ENCODE measurements at places on chromosomes 12 and 14. TPM values are rescaled to one million over a fixed set of nuclear protein-coding genes. Genes with fewer than 3 reads are reported as not detected.

Gene GLIPR1L1
- not detected for total RNA-seq

DNA sequence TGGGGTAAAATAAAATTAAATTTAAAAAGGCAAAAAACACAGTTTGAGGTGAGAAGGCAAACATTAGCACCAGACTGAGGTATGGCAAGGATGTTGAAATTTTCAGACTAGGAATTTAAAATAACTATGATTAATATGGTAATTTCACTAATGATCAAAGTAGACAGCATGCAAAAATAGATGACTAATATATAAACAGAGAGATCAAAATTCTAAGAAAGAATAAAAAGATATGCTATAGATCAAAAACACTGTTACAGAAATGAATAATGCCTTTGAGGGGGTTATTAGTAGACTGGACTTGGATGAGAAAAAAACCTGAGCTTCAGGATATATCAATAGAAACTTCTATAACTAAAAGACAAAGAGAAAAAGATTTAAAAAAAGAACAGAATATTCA is 14.4 kb upstream of the GALNT8 start:
- DNase-seq, result no peak

DNA sequence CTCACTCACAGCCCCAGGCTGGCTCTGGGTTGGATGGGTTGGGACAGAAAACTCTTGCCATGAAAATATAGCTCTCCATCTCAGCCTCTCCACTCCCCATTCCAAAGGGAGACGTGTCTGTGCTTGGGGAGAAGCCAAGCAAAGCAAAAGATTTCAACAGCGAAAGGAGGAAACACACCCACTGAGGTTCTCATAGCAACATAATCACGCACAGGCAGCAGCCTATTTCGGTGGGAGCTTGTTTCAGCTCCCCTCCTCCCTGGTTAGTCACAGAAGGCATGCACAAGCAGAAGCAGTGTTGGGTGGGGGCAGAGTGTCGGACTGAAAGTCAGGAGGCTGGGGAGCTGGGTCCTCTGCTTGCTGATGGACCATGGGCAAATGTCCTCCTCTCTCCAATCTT is 1.9 kb upstream of the PRMT8 start:
- DNase-seq, result no peak

DNA sequence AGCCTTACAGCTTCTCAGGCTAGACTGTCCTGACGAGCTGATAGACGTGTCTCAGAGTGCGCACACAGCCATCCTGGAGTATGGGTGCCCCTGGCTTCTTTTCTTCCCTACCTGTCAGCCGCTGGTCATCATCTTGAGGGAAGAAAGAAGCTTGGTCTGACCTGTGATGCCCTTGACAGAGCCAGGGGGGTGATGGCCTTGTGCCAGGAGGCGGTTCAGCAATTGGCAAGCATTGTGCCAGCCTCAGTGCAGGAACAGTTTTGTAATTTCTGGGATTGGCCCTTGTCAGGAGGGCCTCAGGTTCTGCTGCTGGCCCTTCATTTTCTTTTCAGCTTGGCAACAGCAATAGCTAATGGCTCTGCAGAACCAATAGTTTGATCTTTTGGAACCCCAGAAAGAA is 80.1 kb downstream of the ADCK1 start:
- no peak for DNase-seq

DNA sequence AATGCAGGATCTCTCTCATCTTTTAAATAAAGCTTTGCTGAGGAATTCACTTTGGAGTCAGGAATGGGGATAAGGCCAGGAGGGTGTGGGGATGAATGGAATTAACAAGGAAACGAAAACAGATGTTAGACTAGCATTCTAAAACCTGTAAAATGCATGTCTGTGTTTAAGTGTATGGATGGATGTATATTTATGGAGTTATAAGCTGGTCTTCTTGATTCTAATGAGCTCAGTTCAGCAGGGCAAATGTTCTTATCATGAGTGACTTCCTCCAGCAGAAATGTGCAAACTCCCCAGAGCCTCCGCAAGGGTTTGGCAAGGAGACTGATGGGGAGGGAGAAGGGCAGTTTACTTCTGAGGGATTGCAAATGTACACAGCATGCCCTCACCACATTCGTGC is 149.1 kb downstream of the NTF3 start:
- no peak for DNase-seq

GRCh38 chr12:124730455-124730932 is 133.2 kb downstream of the SCARB1 start:
- DNase-seq, result no peak

DNA sequence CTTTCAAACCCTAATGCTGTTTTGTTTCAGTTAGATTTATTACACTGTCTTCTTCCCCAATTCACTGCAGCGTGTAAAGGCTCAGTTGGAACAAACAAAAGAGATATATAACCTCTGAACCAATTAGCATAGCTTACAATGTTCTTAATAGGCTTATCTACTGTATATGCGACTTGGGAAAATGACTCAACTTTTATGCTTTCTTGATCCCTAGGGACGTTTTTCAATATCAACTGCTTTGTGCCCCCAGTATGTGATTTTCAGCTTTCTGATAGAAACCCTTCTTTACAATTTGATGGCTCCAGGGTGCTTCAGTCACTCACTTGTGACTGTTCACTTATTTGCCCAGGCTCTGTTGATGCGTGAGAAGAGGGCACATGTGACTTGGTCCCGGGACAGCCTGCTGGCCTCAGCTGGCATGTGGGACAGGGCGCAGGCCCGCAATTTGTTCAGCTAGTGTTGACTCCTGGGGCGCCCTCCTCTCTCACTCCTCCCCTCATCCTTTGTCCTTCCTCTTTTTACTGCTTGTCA is 107.1 kb downstream of the TMTC2 start:
- DNase-seq, result no peak

- no peak for DNase-seq
Measured at GRCh38 chr14:29311983-29312382, 545.4 kb downstream of the FOXG1 start.

- no peak for DNase-seq
Measured at GRCh38 chr12:116055895-116056607, 221.4 kb downstream of the MED13L start.

Gene CMTM5
- not detected for total RNA-seq

GRCh38 chr12:6476489-6476888 is 6.0 kb upstream of the VAMP1 start:
- DNase-seq, result no peak

DNA sequence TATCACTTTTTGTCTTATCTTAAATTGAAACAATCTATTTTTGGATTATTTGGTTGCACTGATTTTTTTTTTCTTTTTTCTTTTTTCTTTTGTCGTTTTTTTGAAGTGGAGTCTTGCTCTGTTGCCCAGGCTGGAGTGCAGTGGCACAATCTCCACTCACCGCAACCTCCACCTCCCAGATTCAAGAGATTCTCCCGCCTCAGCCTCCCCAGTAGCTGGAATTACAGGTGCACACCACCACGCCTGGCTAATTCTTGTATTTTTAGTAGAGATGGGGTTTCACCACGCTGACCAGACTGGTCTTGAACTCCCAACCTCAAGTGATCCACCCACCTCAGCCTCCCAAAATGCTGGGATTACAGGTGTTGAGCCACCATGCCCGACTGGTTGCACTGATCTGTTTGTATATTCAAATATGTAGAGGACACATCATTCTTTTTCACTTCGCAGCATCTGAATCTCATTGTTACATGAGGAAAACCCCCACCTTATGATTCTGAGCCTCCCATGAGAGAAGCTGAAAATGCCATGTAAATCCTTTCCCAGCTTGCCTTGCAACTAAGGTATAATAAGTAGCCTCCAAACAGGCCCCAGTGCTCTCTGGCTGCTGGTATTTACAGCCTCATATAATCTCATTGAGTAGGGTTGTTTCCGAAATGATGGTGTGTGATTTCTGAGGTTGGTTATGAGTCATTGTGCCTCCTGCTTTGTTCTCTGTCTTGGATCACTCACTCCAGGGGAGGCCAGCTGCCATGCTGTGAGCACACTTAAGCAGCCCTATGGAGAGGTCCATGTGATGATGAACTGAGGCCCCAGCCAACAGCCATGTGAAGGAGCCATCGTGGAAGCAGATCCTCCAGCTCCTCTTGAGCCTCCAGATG is 5.2 kb upstream of the HSP90B1 start:
- DNase-seq, result peak; percentile 80

DNA sequence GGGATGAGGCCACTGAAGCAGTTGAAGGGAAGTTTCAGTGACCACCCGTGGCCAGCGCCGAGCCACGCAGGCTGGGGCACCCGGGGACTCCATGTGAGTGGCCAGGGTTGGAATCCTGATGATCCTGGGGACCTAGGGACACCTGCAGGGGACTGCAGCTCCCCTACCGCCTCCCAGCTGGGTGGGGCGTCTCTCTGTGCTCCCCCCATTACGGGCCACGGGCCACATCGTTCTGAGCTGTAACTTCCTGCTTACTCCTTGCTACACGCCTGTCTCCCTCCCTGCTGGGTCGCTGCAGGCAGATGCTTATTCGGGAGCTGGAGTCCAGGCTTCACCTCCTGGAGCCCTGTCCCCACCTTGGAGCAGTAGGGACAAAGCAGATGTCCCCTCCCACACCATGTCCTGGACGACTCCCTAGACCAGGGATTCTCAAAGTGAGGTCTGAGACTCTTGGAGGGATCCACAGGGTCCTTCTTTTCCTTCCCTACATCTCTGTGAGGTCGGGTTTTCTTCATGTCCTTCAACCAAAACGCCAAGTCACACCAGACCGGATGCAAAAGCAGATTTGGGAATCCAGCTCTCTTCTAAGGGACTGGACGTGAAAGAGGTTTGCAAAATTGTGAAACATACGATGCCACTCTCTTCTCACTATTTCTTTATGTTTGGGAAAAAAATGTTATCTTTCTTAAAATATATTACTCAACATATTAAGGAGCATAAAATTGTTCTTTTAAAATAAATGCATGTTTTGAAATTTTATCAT is 85.9 kb upstream of the NCOR2 start:
- DNase-seq, result no peak

- DNase-seq, result peak; percentile 86
Measured at GRCh38 chr12:9673404-9674225, 4.1 kb downstream of the CLEC2D start.

Gene TEDC1
- total RNA-seq, result 43.3 TPM

DNA sequence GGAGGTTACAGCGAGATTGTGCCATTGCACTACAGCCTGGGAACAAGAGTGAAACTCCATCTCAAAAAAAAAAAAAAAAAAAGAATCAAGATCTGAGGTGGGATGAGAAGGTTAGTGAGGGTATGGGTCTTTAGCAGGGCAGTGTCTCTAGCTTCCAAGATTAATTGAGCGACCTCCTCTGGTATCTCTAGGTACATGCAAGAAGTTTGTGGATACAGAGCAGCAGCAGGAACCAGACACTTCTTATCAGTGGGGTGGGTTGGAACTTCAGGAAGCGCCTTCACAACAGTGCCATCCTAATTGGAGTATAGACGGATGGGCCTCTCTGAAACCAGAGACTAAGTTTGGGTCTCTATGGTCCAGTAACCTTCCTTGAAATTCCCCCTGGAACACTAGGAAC is 51.9 kb upstream of the CISTR start:
- no peak for DNase-seq

- DNase-seq, result no peak
Measured at GRCh38 chr14:56219666-56220413, 101.6 kb downstream of the PELI2 start.

Gene KITLG
- 0.09 TPM for total RNA-seq

Gene CD27
- total RNA-seq, result 77.7 TPM

- DNase-seq, result no peak
Measured at GRCh38 chr12:100311317-100311716, 44.3 kb downstream of the SCYL2 start.

GRCh38 chr14:81172353-81172752 is 48.4 kb downstream of the GTF2A1 start:
- DNase-seq, result no peak

DNA sequence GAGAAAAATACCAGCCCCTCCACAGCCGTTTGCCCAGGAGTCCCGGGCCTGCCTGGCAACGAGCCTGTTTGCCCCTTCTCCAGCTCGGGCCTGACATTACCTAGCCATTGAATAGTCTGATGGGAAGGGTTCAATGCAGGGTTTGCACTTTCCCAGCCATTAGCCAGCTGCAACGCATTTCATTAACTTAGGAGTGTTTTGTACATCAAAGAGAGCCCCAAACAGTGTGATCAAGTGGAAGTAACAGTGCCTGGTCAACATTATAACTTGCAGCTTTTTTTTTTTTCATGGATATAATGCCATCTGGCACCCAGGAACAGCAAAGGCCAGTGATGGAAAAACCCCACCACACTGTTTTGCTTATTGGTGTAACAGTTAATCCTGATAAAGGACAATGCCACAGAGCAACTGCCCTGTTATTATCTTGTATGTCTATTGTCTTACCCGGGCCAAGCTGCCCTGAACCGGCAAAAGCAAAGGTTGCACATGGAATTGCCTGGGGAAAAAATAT is 38.0 kb downstream of the BTG1 start:
- DNase-seq, result peak; percentile 54

DNA sequence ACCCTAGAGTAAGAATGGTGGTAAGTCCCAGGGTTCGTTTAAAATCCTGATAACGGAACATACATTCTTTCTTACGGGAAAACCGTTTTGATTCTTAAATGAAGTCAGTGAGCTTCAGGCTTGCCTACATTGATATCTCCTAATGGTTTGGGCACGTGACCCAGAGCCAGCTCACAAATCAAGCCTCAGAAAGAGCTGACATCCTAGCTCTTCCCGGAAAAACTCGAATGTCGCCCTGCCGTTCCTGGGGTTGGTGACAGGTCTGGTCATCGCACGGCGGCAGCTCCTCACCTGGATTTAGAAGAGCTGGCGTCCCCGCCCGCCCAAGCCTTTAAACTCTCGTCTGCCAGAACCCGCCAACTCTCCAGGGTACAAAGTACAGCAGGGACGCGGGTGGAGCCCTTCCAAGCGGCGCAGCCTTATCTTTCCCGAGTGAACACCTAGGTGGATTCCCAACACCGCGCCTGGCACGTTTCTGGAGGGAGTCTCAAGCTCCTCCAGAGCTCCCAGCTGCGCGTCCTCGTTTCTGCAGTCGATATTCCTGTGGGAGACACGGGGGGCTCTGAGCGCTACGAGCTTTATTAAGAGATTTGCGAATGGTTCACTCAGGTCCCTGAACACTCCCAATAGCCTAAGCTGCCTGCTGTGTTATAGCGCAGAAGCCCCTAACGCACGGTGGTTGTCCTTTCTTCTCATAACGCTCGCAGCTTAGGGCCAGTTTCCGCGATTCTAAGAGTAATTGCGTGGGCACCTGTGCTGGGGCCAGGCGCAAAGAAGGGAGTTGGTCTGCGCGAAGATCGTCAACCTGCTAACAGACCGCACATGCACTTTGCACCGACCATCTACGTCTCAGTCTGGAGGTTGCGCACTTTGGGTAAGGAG is at the start of gene SSTR1:
Gene SSTR1, plus strand, starts transcription at position 169 of the 882 bp plus-strand sequence. CDS start 1,486 bp downstream, outside the sequence.
- no peak for DNase-seq

Gene CCDC197
- total RNA-seq, result not detected

Gene NEUROD4
- not detected for total RNA-seq

- no peak for DNase-seq
Measured at GRCh38 chr14:89519040-89519439, 102.0 kb upstream of the FOXN3 start.

Gene C12orf50
- not detected for total RNA-seq

Gene GPR68
- 4.9 TPM for total RNA-seq

GRCh38 chr12:114355389-114356088 is 50.4 kb downstream of the TBX5 start:
- no peak for DNase-seq

Measured in activated CD4-positive, alpha-beta T cell treated with anti-CD3 and anti-CD28 coated beads, Interleukin-2, amount 10 ng/mL, durations not matched to agents 24 days and 14 days (primary cell).